ENCODE measurements at places on chromosomes 4 and X.

- peak; percentile 2 for DNase-seq
Observed at GRCh38 chrX:49915361-49916222, 6.8 kb upstream of the CLCN5 start.

GRCh38 chr4:104758574-104758973, 263.9 kb upstream of the CXXC4 start:
- no peak for DNase-seq

GRCh38 chrX:103533511-103534216, 14.4 kb upstream of the RAB40A start:
- DNase-seq = peak; percentile 34

GRCh38 chr4:121272526-121272925, 108.3 kb downstream of the QRFPR start:
- DNase-seq = no peak

- DNase-seq = no peak
Observed at GRCh38 chr4:95415346-95415771, 133.4 kb downstream of the UNC5C start.

- no peak for DNase-seq
Observed at GRCh38 chrX:124488412-124489161, 142.2 kb downstream of the SH2D1A start.

- DNase-seq = no peak
Observed at GRCh38 chr4:158314756-158315487, 104.6 kb downstream of the TMEM144 start.

GRCh38 chr4:4766564-4766963, 92.9 kb upstream of the MSX1 start:
- no peak for DNase-seq

DNA sequence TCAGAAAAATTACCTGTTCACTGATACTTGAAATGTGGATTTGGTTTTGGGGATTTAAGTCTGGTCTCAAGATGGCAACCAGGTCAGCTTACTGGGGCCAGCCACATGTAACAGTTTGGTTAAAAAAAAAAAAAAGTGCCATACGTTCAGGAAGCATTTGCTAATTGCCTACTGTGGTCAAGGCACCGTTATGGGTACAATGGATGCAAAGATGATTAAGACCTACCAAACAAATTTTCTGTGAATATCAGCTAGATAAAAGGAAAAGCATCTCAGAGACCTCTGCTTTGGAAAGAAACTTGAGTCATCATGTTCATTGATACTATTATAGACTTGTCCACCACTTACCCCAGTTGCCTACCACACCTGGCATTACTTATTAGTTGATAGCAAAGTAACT, 80.9 kb downstream of the FNIP2 start:
- DNase-seq = no peak

GRCh38 chr4:1174941-1175634, 2.7 kb upstream of the SPON2 start:
- no peak for DNase-seq

- DNase-seq = no peak
Observed at GRCh38 chr4:87108142-87108546, 112.3 kb downstream of the KLHL8 start.

Measured in stimulated activated CD4-positive, alpha-beta T cell treated with anti-CD3 and anti-CD28 coated beads, Interleukin-15, amount 100 ng/mL, for 1 hour (primary cell).